ENCODE measurements at places on chromosomes 6 and 20.
A peak's percentile ranks its signal among the peaks of the same experiment; 100 is the strongest.

GRCh38 chr6:124769811-124770544 is 192.3 kb upstream of the RNF217 start:
- no peak for DNase-seq

DNA sequence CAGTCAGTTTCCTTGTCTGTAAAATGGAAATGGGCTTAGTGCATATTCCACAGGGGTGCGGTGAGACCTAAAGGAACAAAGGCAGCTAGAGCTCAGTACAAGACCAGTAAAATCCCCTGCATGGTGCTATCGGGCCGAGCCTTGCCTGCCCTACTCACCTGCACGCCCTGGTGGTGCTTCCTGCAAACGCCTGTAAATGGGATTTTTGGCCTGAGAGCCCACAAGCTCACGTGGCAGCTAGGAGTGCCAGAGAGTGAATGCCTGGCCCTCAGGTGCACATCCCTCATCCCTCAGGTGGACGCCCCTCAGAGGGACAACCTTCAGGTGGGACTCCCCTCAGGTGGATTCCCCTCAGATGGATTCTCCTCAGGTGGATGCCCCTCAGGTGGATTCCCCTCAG is 48.0 kb upstream of the VSX1 start:
- no peak for DNase-seq

DNA sequence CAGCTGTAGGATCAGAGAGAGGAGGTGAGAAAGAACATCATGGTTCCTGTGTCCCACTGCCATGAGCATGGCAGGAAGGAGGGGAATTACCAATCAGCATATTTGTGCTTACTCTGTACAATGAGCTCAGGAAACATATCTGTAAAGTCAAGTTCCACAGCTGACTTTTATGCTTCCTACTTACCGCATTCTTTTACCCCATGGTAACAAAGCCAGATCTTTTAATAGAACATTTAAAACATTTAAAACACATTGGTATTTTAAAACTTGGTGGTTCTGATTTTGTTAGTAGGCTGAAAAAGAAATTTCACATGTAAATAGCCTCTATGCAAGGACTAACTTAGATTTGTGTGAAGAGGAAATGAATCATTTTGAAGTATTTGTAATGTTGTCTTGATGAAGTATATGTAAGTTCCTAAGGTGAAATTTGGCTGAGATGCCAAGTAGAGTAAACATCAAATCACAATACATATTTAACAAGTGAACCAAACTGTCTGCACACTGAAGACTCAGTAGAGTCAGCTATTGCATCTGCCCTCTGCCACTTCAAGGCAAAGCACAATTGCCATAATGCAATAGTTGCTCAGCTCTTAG is 114.7 kb downstream of the GJA10 start:
- no peak for DNase-seq

DNA sequence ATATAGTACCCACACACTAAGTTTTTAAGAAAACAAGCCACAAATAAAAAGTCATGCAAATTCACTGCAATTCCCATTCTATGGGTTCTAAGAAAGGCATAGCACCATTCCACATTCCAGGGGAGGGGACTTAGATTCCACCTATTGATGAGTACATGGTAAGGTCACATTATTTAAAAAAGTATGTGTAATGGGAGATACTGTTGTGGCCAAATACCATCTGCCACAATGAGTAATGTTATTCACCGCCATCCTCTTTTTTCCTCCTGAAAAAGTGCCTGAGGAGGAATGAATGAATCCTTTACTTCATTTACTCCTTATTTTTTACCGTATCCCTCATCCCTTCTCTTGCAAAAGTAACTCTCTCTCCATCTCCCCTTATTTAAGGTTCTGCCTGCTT is 27.0 kb upstream of the ADGRF1 start:
- DNase-seq, result no peak

GRCh38 chr6:30544666-30545272 is 11.5 kb downstream of the GNL1 start:
- peak; percentile 72 for DNase-seq

DNA sequence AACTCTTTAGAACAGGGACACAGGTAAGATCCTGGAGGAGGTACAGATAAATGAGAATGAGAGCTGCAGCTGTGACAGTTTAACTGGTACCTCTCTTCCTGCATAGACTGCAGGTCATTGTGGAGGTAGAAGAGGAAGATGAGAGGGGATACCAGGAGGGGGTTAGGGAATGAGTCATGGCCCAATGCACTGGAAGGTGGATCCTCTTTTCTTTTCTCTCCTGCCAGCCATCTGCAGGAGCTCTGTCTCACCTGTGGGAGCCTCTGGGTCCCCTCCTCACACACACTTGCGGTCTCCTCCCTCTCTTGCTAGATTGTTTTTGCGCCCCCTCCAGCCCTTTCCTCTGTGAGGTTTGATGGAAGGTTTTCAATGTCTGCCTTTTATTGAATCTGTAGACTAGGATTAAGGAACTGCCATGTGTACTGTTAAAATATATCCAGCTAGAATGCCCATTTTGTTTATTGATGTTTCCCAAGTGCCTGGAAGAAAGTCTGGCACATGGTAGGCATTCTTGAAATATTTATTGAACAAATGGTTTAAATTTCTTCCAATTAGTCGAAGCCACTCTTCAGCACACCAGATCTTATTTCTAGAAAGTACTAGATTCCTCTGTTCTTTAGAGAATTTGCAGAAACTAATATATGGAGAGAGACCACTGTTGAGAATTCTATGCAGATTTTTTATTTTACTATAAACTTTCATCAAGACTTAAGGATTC is 13.0 kb downstream of the C6orf163 start:
- no peak for DNase-seq

DNA sequence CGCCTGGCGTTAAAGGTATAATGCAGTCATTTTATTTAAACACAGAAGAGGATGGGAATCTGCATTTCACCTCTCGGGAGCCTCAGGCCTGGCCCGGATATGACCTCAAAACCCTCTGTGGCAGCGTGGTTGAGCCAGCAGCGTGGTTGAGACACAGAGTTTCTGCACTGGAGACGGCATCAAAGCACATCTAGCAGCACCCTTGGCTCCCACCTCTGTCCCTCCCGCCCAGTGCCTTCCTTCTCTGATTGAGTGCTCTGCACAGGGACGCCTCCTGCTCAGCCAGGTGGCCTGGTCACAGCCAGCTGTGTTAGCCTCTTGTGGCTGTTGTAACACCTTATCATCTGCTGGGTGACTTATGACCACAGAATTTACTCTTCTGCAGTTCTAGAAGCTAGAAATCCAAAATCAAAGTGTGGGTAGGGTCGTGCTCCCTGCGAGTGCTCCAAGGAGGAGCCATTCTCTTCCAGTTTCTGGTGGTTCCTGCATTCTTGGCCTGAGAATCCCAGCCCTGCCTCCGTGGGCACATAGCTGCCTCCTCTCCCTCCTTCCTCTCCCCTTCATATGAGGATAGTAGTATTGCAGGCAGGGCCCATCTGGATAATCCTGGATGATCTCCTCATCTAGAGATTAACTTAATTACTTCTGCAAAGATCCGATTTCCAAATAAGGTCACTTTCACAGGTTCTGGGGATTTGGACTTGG is 156.7 kb downstream of the SYCP2 start:
- no peak for DNase-seq

DNA sequence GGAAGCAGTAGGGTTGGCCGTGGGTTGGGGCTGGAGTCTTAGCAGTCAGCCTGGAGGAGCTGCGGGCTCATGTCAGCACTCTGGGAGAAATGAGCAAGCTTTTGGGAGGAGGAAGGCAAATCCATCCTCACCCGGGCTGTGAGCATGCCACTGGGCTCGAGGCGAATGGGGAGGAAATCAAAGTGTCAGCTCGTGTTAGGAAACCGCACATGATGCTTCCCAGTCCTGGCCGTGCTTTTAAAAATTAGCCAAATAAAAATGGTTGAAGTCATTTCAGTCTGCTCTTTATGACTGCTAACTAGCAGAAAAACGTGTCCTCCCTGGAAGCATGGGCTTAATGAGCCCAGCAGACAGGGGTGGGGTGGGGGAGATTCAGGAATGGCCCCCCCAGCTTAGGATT is 98.1 kb downstream of the NFATC2 start:
- DNase-seq, result no peak

- DNase-seq, result no peak
These were observed 35.8 kb upstream of the ANKRD60 start for GRCh38 chr20:58264271-58264670.

DNA sequence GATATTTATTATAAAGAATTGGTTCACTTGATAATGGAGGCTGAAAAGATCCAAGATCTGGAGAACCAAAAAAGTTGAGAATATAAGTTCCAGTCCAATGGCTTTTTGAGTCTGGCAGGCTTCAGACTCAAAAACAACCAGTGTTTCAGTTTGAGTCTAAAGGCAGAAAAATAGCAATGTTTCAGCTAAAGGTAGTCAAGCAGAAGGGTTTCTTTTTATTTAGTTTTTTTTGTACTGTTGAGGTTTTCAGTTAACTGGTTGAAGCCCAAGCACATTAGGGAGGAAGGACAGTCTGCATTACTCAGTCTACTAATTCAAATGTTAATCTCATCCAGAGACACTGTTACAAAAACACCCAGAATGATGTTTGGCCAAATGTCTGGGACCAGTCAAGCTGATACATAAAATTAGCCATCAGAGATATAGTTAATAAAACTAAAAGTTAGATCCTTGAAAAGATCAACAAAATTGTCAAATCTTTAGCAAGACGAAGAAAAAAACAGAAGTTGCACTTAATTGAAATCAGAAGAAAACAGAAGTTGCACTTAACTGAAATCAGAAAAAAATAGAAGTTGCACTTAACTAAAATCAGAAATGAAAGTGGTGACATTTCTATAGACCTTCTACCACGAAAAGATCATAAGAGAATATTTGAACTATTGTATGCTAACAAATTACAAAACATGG is 980.3 kb upstream of the FLRT3 start:
- DNase-seq, result no peak

GRCh38 chr20:24420567-24420966 is 48.9 kb upstream of the SYNDIG1 start:
- no peak for DNase-seq

DNA sequence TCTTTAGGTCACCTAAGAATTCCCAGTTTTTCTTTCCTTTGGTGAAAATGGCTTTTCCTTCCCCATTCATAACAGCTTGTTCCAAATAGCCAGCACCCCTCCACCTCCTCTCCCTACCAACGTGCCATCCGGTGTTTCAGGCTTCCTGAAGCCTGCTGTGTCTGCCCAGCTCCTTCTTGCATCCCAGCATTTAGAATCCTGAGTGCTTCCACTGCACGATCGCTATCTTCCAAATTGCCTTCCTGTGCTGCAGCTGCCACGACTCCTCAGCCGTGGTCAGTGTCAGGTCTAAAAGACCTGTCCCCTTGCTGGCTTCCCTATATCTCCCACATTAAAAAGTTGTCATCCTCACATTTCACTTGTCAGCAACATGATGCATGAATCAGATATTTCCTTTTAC is 550.3 kb upstream of the JARID2 start:
- DNase-seq, result no peak

- no peak for DNase-seq
These were observed 11.5 kb downstream of the FGD2 start for GRCh38 chr6:37016995-37017394.

GRCh38 chr20:9422321-9423057 is 91.9 kb upstream of the LAMP5 start:
- no peak for DNase-seq

GRCh38 chr20:45115829-45116228 is 855 bp upstream of the WFDC5 start:
- no peak for DNase-seq

- no peak for DNase-seq
These were observed 7.3 kb upstream of the SNTA1 start for GRCh38 chr20:33450867-33451266.

DNA sequence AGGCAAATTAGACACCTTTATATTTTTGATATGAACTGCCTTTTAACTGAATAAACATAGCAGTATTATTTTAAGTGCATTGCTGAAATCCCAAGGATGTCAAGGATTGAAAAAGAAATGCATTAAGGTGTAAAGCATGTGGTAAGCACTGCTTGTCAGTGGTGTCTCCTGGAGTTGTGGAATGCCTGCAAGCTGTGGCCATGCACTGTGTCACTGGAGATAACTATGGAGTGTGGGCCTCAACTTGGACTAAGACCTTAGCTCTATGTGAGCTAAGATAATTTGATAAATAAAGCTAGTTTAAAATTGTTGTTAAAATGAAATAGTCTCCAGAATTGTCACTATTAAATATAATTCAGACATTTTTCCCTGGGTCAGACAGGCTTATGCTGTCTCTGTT is 156.6 kb upstream of the OPRM1 start:
- no peak for DNase-seq

DNA sequence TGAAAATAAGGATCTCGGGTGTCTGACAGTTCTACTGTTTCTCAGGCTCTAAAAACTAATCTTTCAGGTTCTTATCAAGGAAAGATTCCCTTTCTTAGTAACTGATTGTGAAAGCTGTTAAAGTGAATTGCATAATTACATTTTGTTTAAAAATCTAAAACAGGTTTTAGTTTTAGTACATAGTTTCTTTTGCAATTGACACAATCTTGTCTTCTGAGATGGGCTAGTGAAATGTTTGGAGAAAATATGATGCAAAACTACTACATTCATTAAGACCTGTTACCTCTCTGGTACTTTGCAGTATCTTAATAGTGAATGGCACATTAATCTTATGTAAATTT is 298.4 kb downstream of the UTRN start:
- no peak for DNase-seq

DNA sequence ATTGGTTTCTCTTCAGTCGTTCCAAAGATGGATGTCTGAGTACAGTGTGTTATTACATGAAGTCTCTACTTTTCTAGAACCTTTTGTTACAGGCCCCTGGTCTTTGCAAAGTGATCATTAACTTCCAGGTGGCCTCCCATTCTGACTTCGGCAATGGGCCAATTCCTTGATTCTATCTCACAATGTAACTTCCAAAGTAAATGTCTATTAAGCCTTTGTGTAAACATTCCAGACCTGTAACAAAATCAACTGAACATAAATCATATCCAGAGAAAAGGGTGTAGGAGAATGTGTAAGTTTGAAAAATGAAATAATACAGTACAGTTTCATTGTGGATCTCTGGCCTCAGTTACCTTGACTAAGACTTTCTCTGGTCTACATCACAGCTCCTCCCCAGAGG is 187.8 kb upstream of the JAG1 start:
- no peak for DNase-seq

- no peak for DNase-seq
These were observed 495.2 kb downstream of the PREX1 start for GRCh38 chr20:48332555-48332954.

GRCh38 chr6:41836022-41836659 is 48.6 kb downstream of the TOMM6 start:
- no peak for DNase-seq
